Glomerular endothelial cell (primary cell): ENCODE measurements at places on chromosomes 5 and 9. TPM values are rescaled to one million over a fixed set of nuclear protein-coding genes. Genes with fewer than 3 reads are reported as not detected.
A peak's percentile ranks its signal among the peaks of the same experiment; 100 is the strongest.

The PCDHGA5 gene
- total RNA-seq, result 0.82 and 2.1 TPM in 2 replicates

The GARIN3 gene
- not detected in 2 replicates for total RNA-seq

The FOXD4L6 gene
- total RNA-seq, result not detected in 2 replicates

The SH3PXD2B gene
- total RNA-seq, result 41.1 and 44.9 TPM in 2 replicates

The LYSMD3 gene
- 17.9 and 19.6 TPM in 2 replicates for total RNA-seq

The NKD2 gene
- 2.2 TPM in 1 of 2 replicates, not detected in the other for total RNA-seq

The RMI1 gene
- total RNA-seq, result 4.8 and 8.0 TPM in 2 replicates

The SERF1A gene
- 1.2 and 9.4 TPM in 2 replicates for total RNA-seq

DNA sequence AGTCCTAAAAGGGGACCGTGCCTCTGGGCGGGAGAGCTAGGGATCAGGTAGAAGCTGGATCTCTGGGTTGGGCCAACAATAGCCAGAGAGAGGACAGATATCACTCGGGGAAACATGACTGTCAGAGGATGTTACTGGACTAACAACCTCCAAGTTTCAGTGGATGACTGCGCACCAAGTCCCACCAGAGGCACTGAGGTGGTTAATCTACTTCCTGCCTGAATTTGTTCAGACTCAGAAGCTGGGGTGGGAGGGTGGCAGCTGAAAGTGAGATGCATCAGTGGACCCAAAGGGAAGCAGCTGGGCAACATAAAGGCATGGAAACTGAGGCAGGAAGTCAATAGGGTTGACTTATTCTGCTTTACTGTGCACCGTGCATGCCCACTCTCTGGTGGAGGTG lies 130.1 kb upstream of the SLC44A1 start:
- no peak for DNase-seq

DNA sequence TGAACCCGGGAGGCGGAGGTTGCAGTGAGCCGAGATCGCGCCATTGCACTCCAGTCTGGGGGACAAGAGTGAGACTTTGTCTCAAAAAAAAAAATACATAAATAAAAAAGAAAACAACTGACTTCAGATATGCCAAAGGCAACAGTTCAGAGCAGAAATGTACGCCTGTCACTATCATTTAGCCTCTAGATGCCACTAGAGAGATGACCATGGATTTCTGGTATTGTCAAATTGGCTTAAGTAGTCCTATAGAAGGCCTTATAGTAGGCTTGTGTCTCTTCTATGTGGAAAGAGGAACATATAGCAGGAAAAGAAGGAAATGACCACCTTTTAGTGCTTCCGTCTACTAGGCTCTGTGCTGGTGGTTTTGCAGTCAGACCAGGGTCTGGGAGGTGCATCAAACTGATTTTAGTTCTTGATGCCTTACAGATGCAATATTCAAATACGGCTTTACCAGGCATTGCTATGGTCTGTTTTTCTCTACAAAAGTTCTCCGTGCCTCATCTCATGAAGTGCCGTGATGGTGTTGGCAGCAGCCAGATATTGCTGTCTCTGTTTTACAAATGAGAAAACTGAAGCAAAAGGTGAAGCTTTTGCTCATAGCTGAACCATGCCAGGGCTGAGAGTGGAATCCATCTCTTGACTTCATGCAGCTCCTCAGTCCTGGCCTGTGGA lies 17.2 kb downstream of the AGXT2 start:
- no peak for DNase-seq

DNA sequence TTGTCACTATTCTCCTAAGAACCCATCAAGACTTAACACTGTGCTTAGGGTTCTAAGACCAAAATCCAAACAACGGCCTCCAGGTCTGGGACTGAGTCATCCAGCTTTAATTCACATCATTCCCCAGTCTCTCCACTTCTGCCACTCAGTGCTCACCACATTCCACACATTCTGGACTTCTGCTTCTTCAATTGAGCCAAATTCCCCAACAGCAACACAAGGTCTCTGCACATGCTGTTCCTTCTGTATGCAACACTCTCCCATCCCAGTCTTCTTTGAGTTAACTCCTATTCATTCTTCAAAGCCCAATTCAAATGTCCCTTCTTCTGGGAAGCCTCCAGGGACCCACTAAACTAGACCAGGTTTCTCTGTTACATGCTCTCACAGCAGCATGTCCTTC lies 97.8 kb downstream of the GPR21 start:
- DNase-seq, result no peak

DNA sequence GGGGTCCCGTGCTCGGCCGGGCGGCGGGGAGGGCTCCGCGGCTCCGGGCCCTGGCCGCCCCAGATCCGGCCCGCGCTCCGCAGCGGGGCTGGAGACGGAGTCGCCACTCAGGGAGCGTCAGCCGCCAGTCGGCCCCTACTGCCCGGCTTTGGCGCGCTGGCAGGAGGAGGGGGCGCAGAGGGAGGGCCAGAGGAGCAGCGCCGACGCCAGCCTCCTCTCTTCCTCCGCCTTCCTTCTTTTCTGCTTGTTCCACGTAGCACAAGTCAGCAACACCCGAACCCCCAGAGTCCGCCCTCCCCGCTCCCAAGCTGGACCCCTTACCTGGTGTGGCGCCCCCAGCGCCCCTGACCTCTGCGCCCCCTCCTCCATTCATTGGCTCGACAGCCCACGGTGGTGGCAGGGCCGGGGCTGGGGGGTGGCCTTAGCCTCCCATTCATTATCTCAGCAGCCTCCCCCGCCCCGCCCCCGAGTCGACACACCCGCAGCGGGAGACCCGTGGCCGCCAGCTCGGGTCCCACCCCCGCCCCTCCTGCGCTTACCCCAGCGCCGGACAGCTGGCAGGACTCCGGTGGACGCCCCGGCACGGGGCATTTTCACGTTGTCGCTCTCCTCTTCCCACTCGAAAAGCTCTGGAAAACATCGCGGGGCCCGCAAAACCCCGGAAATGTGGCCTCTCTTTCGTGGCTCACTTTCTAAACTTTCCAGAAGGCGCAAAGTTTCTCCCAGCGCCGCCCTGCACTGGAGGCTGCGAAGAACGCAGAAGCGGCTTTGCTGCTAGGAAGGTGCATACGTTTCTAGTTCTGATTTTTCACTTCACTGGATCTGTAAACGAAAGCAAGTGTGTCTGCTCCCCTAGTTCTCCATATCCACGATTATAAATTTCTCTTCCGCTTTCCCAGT lies at the start of gene LPAR1:
Gene LPAR1 (minus strand): TSS at position 140 of the 900 bp plus-strand sequence. CDS start 66,353 bp downstream, outside the sequence.
- DNase-seq, result no peak

GRCh38 chr5:124972703-124973102 lies 226.3 kb upstream of the ZNF608 start:
- no peak for DNase-seq

DNA sequence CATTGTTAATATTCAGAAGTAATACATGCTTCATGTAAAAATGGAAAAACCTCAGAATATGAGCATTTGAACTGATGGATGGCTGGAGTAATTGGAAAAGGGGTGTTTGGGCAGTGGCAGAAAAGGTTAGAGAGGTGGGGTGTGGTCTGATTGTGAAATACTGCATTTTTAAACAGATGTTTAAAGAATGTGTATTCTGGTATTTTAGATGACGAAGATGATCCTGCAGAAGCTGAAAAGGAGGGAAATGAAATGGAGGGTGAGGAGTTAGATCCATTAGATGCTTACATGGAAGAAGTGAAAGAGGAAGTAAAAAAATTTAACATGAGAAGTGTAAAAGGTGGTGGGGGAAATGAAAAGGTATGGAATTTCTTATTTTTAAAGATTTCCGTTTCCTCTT lies 18.8 kb downstream of the DDX46 start:
- DNase-seq, result no peak

- no peak for DNase-seq
Measured at GRCh38 chr9:92561374-92562330, 25.9 kb upstream of the ECM2 start.

- DNase-seq, result no peak
Measured at GRCh38 chr5:13027874-13028273, 916.6 kb downstream of the DNAH5 start.

DNA sequence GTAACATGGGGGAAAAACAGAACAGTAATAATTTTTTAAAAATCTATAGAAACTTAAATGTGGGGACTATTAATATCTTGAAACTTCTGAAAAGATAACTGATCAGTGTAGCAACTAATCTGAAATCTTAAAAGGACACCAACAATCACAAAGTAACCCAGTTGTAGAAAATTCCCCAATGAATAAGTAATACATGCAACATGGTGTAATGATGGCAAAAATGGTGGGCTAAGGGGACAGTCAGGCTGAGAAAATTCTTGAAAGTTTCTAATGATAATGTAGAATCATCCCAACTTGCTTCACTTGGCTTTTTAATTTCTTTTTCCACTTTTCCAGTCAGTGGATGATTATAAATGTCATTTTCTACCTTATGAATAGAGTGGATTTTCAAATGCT lies 5.4 kb downstream of the NFIL3 start:
- DNase-seq, result no peak

GRCh38 chr5:178098685-178099084 lies 14.6 kb upstream of the N4BP3 start:
- no peak for DNase-seq

DNA sequence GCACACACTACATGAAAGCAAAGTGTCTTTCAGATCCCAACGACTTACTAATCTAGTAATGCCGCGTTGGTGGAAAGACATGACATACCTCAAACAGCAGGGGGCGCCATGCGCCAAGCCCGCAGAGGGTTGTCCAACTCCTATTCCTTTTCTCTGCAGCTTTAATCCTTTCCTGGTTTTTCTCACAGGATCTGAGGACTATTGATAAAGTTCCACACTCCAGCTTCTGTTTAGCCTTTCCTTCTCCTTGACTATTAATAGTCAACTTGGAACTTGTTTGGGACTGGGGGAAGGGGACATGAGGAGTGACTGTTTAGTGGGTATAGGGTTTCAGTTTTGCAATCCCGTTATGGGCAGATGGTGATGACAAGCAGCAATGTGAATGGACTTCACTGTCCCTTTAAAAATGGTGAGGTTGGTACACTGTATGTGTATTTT lies 62.9 kb downstream of the OTULIN start:
- peak; percentile 67 for DNase-seq

DNA sequence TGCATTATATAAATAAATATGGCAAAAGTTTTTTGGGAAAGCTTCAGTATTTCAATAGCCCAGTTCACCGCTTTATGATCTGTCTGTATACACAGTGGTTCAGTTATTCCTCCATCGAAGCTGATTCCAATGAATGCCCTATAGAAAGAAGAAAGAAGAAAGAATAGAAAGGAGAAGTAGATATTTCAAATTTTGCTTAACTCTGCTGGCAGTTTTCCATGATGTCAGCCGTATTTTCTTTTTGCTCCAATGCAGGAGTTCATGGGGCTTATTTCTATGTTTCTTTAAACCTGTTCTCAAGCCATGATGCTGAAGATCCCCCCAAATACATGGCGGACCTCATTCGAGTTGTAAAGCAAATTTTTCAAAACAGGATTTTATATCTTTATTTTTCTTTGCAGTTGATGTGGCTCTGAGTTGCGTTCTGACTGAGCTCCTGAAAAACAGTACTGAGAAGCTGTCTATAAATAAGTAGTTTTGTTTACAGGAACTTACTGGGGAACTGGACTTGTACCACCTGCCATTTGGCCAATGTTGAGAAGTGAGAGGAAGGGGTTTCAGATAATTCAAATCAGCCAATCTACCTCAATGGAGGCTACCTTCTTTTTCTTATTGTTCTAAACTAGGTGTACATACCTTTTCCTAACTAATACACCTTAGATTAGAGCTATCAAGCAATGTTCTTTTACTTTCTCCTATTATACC lies 418.5 kb upstream of the MEF2C start:
- DNase-seq, result no peak

- DNase-seq, result no peak
Measured at GRCh38 chr5:103646698-103647614, 84.4 kb upstream of the NUDT12 start.
